Mesendoderm (in vitro differentiated cells): ENCODE measurements at places on chromosomes 1 and 21.

DNA sequence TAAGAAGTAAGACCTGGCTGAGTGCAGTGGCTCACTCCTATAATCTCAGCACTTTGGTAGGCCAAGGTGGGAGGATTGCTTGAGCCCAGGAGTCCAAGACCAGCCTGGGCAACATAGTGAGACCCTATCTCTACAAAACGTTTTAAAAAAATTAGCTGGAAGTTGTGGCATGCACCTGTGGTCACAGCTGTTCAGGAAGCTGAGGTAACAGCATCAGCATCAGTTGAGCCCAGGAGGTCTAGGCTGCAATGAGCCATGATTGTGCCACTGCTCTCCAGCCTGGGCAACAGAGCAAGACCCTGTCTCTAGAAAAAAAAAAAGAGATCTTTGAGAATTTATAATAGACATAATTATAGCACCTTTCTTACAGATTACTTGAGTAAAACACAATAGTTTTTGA is 36.0 kb downstream of the AGL start:
- DNase-seq: no peak

DNA sequence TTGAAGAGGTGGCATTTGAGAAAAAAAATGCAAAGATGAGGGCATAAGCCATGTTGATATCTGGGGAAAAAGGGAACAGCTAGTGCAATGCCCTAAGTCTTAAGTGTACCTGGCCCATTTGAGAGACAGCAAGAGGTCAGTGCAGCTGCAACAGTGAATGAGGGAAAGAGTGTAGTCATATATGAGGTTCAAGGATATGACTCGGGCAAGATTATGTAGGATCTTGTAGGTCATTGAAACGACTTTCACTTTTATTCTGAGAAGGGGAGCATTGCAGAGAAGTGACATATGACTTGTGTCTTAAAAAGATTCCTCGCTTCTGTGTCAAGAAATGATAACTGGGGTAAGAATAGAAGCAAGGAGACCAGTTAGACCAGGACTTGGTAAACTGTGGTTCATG is 31.0 kb downstream of the NTMT2 start:
- no peak for DNase-seq

DNA sequence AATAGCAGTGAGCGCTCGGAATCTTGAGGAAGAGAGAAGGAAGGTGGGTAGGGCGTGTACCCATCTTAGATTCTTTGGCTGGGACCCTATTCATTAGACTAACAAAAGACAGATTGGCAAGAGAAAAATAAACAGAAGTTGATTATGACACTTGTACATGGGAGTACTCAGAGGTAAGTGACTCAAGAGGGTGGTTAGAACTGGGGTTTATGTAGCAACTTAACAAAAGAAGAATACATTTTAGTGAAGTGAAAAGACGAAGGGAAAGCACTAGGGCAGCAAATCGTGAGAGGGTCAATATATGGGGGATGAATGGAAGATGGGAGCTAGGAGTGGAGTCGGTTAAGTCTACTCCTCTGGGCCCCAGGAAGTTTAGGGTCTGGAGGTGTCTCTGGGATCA is 25.8 kb upstream of the RCC2 start:
- no peak for DNase-seq

GRCh38 chr1:162366149-162366548 is 10.5 kb downstream of the SPATA46 start:
- no peak for DNase-seq

- DNase-seq: no peak
These were observed 183.6 kb downstream of the S1PR1 start for GRCh38 chr1:101420406-101420805.

GRCh38 chr21:28423521-28424190 is 569.0 kb downstream of the LTN1 start:
- DNase-seq: no peak
